ENCODE measurements at places on chromosomes 11 and 22.

DNA sequence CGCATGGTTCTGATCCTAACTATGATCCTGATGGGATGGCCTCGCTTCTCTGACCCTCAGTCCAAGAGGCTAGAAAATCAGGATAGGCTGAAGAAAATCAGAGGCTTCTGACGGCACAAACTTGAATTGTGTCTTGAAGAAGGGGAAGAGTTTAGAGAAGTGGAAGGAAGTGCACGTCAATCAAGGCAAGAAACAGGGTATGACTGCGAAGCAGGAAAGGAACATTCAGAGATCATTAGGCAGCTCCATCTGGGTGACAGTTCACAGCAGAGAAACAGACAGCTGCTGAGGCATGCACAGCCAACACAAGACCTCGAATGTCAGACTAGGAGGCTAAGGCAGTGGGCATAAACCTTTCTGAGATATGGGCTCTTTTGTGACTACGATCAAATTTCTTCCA, 29.3 kb downstream of the CLPB start:
- DNase-seq: no peak

DNA sequence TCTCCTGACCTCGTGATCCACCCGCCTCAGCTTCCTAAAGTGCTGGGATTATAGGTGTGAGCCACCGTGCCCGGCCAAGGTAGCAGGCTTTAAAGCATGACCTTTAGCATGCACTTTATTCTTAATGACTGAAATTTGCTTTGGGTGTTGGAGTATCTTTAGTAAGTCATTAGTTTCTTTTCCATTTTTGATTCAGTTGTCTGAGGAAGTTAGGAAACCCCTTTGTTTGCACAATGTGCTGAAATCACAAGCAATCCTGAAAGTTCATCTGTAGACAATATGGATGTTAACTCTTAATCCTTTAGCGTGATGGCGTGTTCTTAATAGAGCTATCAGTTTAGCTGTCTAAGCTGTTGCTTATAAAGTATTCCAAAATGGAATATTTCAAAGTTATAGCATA, 16.8 kb downstream of the SDHD start:
- DNase-seq: no peak

DNA sequence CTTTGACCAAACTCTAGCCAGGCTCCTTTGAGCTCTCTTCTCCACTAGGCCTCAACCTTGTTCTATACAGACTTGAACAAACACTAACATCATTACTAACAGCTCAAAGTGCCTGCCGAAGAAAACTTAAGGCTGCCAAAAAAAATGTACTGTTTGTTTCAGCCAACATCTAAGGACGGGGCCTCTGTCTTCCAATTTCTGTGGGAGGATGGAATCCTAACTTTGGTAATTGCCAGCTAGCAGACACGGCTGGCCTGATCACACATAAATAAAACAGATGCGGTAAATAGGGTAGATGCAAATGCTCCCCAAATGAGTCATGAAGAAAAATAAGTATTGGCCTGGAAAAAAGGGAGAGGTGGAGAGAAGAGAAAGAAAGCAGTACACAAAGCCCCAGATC, 394.3 kb downstream of the TMEM135 start:
- no peak for DNase-seq

DNA sequence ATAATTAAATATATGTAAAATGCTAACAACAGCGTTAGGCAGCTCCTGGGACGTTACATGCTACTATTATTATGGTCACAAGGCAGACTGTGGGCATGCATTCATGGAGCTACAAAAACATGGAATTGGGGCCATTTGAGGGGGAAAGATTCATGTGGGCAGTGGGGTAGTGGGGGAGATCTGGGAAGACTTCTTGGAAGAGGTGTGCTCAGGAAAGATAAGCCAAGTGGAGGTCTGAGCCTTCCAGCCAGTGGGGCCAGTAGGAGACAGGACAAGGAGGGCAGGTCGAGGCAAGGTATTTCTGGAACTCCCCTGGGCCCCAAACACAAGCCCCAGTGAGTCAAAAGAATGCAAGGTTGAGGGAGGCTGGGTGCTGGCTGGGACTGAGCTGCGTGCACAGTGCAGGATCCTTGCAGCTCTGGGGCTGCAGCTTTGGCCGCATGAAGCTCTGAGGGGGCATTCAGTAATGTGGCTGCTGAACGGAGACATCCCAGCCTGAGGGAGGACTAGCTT, 35.4 kb downstream of the CYTH4 start:
- no peak for DNase-seq
